Activated T-helper 1 cell treated with anti-CD3 and anti-CD28 coated beads, Interleukin-12 subunit alpha, Interleukin-12 subunit beta, Interleukin-2, Interleukin-4 antibody, amounts not matched to agents 30 ng/mL and 10 ng/mL and 1 ng/mL, durations not matched to agents 14 hours and 24 hours and 36 hours (primary cell): ENCODE measurements at places on chromosomes 16 and 17. TPM values are rescaled to one million over a fixed set of nuclear protein-coding genes. Genes with fewer than 3 reads are reported as not detected.

CPHXL2 gene
- not detected in 2 replicates for total RNA-seq

- DNase-seq = no peak
Observed at GRCh38 chr16:80887062-80887461, 82.7 kb upstream of the CDYL2 start.

DNA sequence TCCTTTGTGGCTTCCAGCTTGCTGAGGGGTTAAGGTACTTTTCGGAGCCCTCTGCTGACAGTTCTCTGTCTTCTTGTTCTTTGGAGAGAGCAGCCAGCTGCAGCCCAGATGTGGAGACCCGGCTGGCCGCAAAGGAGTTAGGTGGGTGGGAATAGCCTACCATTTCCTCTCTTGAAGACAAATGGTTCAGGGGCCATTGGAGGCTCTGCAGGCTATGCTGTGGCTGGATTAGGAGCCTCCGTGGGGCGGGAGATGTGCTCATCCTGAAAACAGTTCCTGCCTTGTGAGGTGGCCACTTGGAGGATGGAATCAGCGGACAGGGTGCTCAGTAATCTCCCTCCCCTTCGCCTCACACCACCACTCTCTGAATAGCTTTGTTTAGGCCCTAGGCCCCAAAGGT is 30.3 kb downstream of the MEOX1 start:
- no peak for DNase-seq

FBXW10B gene
- total RNA-seq = 1.0 and 1.5 TPM in 2 replicates

GRCh38 chr16:3654249-3654991 is at the start of gene DNASE1:
Gene DNASE1, plus strand, starts transcription at chr16:3654691. Its CDS starts 683 bp downstream, at chr16:3655374.
- DNase-seq = peak; percentile 28

CCL8 gene
- not detected in 2 replicates for total RNA-seq

GRCh38 chr16:47037396-47037745 is 63.9 kb upstream of the DNAJA2 start:
- DNase-seq = no peak

SRCIN1 gene
- 0.22 and 0.44 TPM in 2 replicates for total RNA-seq

DNA sequence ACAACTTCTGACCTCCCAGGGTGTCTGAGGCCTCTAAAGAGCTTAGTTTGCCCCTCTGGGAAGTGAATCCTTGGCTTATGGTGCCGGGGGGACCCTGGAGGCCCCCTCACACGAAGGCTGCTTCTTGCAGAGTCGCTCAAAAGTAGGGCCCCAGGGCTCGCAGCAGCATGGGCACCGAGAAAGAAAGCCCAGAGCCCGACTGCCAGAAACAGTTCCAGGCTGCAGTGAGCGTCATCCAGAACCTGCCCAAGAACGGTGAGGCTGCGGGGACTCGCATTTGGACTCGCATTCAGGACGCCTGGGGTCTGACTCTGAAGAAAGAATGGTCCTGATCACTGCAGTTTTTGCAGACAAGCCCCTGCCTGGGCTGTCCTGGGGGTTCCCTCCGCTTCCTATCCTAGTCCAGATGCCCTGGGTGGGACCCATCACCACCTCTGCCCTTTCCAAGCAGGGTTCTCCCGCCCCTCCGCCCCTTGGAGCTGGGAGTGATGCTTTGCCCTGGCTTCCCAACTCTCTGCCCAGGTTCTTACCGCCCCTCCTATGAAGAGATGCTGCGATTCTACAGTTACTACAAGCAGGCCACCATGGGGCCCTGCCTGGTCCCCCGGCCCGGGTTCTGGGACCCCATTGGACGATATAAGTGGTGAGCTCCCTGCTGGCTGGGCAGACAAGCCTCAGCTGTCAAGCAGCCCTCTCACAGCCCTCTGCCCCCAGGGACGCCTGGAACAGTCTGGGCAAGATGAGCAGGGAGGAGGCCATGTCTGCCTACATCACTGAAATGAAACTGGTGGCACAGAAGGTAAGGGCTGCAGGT is 698 bp downstream of the ACBD4 start:
- DNase-seq = no peak

- no peak for DNase-seq
Observed at GRCh38 chr17:71217769-71218168, 903.1 kb upstream of the SOX9 start.

- no peak for DNase-seq
Observed at GRCh38 chr17:45973946-45974859, 24.8 kb upstream of the STH start.

DNA sequence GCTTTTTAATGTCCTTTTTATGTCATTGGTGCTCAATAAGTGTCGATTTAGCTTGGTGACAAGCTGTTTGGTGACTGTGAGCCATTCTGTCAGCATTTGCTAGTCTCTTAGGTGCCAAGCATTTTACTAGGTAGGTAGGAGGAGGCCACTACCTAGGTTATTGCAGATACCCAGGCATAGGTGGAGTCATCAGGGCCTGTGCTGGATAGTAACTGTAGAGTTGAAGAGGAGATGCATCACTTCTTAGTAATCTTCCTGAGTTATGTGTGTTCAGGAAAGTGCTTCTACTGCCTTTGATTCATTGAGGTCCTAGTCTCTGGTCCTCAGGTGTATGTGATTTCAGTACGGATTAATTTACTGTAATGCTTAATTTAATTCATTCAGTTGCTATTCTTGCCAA is 17.7 kb downstream of the USP10 start:
- DNase-seq = no peak

ALDH3A1 gene
- not detected in 2 replicates for total RNA-seq

GRCh38 chr16:28880589-28880915 is 2.3 kb downstream of the ATP2A1 start:
- no peak for DNase-seq

FOXO3B gene
- 5.7 and 5.9 TPM in 2 replicates for total RNA-seq

GRCh38 chr17:2965621-2966595 is 97.5 kb downstream of the OR1D5 start:
- DNase-seq = no peak

PRR29 gene
- total RNA-seq = 0.44 and 0.91 TPM in 2 replicates

DNA sequence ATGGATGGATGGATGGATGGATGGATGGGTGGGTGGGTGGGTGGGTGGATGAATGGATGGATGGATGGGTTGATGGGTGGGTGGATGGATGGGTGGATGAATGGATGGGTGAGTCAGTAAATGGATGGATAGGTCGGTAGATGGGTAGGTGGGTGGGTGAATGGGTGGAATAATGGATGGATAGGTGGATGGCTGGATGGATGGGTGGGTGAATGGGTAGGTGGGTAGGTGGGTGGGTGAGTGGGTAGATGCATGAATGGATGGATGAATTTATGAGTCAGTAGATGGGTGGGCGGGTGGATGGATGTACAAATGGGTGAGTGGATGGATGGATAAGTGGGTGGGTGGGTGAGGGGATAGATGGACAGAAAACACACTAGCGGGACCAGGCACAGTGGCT is 4.9 kb downstream of the ZG16B start:
- DNase-seq = no peak

DNA sequence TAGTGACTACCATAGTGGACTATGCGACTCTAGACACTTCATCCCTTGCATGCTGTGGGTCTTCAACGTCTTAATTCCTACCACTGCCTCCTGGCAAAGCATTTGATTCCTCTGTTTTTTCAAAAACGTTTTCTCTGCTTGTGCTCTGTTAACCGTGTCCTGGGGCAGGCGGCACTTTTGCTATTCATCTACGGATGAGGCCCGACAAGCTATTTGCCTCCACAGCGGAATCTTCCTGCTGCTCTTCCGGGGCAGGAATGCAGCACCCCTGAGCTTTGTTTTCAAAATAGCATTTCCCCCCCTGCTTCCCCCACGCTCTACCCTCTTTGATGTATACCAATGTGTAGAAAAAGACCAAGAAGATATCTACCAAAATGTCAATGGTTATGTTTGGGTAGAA is 39.8 kb upstream of the METTL16 start:
- DNase-seq = no peak

- no peak for DNase-seq
Observed at GRCh38 chr17:49872754-49873377, 25.0 kb upstream of the TAC4 start.

FBXL16 gene
- total RNA-seq = 6.3 and 7.6 TPM in 2 replicates

GRB7 gene
- 0.64 and 0.73 TPM in 2 replicates for total RNA-seq

GRCh38 chr16:51119556-51119955 is 31.5 kb downstream of the SALL1 start:
- DNase-seq = no peak
